ENCODE measurements at places on chromosomes 5 and 9.

DNA sequence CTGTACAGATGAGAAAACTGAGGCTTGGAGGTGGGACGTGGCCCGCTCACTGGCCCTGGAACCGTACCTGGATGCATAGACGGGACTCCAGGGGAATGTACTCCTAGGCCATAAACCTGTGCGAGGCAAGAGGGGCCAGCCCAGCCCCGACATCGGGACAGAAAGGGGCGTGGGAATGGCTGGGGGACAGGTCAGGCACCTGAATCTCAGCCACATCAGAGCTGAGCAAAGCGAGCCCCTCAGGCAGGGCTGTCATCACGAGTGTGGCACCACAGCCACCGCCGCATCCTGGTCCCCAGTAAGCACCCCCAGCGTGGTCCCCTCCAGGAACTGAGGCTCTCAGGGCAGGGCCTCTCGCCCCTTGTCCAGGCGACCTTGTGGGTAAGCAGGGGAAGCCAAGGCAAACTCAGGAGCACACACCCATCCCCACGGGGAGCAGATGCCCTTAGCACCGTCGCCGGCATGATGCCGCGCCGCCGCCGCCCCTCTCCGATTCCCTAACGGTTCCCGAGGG is 16.5 kb downstream of the NACC2 start:
- DNase-seq, result no peak

DNA sequence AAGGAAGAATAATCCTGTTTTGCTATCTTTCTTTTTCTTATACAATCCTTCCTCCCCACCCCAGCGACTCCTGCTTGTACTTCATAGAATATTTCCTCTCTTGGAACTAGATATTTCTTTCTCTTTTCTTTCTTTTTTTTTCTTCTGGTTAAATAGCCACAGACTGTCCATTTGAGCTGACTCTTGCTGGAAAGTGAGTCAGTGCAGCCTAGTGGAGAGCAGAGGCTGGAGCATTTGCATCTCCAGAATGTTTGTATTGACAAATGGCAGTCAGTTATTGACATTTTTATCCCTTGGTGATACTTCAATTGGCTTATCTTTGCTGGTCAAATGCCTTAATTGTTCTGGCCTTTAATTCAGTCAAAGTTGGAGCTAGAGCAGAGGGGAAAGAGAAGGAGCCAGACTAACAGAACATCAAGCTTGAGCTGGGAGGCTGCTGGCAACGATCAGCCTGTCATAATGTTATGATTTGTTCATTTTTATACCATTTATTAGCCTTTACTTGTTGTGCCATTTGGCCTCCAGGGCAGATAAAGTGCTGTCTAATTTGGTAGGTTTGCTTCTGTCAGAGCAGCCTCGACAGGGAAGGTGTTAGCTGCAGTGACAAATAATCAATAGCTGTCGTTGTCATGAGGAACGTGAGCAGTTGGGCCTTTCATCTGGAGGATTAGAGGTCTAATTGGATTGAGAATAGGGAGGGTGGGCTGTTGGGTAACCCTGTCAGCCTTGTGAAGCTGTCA is 69.0 kb downstream of the INVS start:
- no peak for DNase-seq

- no peak for DNase-seq
Measured at GRCh38 chr9:112642126-112642525, 75.8 kb downstream of the INIP start.

DNA sequence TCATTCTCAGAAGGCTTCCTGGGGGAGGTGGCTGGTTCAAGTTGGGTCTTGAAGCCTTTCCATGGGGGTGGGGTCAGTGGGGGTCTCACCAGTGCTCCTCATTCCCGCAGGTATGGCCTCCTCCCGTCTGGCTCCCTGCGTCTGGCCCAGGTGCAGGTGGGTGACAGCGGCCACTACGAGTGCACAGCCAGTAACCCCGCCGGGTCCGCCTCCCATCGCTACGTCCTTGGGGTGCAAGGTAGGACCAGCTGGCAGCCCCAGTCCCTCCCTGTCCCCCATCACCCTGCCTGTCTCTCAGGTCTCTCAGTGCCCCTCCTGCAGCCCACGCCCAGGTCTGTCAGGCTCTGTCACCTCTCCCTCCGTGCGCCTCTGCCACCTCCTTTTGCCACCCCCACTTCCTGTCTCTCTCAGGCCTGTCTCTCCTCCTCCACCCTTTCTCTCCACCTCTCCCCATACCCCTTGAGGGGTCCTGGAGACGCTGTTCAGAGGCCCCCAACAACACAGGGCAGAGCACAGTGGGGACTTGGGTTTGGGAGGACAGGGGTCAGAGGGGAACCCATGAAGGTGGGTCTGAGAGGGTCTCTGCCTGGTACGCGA is 72.3 kb downstream of the HMCN2 start:
- no peak for DNase-seq

DNA sequence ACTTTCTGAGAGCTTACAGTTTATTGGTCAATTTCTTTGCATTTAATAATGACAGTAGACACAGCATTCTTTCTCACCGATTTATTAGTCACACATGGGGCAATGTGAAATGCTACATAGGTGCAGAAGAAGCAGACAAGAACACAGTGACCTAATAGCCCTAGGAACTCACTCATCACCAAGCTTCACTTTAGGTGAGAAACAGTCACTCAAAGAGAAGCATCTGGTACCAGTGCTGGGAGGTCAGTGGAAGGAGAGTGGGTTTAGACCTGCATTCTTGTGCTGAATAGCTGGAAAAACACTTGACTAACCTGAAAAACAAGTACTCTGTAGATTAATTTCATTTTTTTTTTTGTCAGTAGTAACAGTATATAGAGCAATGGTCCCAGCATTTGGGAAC is 179.6 kb downstream of the GRIA1 start:
- no peak for DNase-seq

- no peak for DNase-seq
Measured at GRCh38 chr9:130432796-130433167, 12.0 kb upstream of the ASS1 start.

DNA sequence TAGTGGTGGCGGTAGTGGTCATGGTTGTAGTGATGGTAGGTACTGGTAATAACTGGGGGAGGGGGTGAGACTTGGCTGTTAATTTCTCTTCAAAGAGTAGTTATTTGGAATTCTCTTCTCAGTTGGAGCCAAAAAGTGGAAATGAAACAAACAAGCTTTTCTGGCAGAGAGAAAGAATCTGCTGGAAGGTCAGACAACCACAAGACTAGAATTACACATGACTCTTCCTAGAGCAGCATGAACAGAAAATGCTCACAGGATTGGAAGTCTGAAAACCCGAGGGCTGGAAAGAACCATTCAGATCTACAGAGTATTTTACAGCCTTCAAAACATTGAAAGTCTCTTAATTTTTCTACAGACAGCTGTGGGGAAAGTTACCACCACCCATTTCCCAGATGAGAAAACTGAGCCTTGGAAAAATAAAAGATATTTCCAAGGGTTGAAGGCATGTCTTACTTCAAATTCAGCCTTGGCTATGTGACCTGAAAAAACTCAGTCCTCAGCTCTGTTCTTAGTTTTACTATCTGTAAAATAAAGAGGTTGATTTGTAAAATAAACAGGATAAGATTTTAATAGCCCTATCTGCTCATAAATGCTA is 42.9 kb upstream of the TRIM32 start:
- no peak for DNase-seq
